ENCODE measurements at places on chromosomes 12 and 14. TPM values are rescaled to one million over a fixed set of nuclear protein-coding genes. Genes with fewer than 3 reads are reported as not detected.
A peak's percentile ranks its signal among the peaks of the same experiment; 100 is the strongest.

- no peak overlapping the region for H3K4me3 ChIP-seq
- no peak for DNase-seq
- no peak overlapping the region for H3K27ac ChIP-seq
- no peaks in the 10 kb centered on the region for H3K27me3 ChIP-seq
These were observed 42.5 kb upstream of the BCAT1 start for GRCh38 chr12:24991209-24992049.

DNA sequence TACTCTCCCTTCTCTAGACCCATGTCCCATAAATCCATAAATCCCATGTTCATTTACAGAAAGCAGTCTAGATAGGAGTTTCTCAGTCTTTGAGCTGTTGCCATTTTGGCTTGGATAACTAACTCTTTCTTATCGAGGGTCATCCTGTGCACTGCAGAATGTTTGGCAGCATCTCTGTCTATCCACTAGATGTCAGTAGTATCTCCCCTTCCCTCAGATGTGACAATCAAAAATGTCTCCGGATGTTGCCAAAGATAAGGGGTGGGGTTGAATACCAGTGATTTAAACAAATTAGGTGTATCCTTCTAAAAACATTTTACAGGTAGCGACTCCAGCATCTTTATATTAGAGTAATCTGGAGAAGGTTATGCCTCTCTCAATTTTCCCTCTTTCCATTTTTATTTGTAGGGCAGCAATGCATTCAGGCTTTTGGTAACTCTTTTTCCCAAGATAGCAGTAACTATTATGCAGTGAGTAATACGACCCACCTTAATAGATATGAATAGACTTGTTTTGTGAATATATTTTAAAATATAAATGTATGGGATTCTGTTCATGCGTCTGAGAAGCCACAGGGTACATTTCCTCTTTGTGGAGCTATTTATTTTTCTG is 100.7 kb downstream of the LRRK2 start:
- H3K27me3 ChIP-seq: no peaks in the 10 kb centered on the region
- DNase-seq: no peak
- H3K4me3 ChIP-seq: no peak overlapping the region

- H3K27ac ChIP-seq: no peak overlapping the region
- no peaks in the 10 kb centered on the region for H3K4me1 ChIP-seq
- DNase-seq: no peak
- H3K27me3 ChIP-seq: no peaks in the 10 kb centered on the region
- no peak overlapping the region for H3K4me3 ChIP-seq
These were observed 21.8 kb downstream of the CCNK start for GRCh38 chr14:99502989-99503421.

DNA sequence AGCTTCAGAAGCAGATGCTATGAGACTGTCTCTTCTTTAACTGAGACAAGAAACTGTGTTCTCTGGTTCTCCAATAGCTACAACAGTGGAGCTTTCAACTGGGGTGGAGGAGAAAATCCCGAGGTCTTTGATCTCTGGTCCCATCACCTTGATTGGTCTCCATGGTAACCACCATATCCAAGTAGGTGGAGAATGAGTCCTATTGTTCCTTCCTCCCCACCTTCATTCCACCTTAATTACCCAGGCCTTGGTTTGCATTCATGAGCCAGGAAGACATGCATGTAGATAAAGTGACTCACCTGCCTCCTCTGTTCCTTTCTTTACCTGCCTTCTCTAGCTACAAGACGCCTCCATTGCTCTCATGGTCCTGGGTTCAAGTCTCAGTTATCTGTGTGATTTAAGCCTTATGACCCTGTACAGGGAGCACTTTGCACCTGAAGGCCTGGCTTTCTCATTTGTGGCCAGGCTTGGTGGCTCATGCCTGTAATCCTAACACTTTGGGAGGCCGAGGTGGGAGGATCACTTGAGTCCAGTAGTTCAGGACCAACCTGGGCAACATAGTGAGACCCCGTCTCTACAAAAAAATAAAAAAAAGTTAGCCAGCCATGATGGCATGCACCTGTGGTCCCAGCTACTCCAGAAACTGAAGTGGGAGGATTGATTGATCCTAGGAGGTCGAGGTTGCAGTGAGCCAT is 157.7 kb upstream of the TBX3 start:
- no peaks in the 10 kb centered on the region for H3K27me3 ChIP-seq
- no peak overlapping the region for H3K27ac ChIP-seq
- no peak overlapping the region for H3K4me3 ChIP-seq
- H3K36me3 ChIP-seq: no peaks in the 10 kb centered on the region

GRCh38 chr12:131166717-131167116 is 213.0 kb downstream of the ADGRD1 start:
- H3K4me3 ChIP-seq: no peak overlapping the region
- no peak for DNase-seq

GRCh38 chr14:101191721-101192660 is 288.5 kb upstream of the RTL1 start:
- H3K4me1 ChIP-seq: no peaks in the 10 kb centered on the region
- H3K27ac ChIP-seq: no peak overlapping the region
- no peak overlapping the region for H3K4me3 ChIP-seq
- no peaks in the 10 kb centered on the region for H3K36me3 ChIP-seq
- peaks cover 3% of the 10 kb centered on the region for H3K27me3 ChIP-seq

- H3K27ac ChIP-seq: peak overlapping the region; percentile 72
- no peaks in the 10 kb centered on the region for H3K27me3 ChIP-seq
- no peaks in the 10 kb centered on the region for H3K4me1 ChIP-seq
- no peaks in the 10 kb centered on the region for H3K36me3 ChIP-seq
These were observed 19.7 kb downstream of the SOAT2 start for GRCh38 chr12:53122961-53123468.

DNA sequence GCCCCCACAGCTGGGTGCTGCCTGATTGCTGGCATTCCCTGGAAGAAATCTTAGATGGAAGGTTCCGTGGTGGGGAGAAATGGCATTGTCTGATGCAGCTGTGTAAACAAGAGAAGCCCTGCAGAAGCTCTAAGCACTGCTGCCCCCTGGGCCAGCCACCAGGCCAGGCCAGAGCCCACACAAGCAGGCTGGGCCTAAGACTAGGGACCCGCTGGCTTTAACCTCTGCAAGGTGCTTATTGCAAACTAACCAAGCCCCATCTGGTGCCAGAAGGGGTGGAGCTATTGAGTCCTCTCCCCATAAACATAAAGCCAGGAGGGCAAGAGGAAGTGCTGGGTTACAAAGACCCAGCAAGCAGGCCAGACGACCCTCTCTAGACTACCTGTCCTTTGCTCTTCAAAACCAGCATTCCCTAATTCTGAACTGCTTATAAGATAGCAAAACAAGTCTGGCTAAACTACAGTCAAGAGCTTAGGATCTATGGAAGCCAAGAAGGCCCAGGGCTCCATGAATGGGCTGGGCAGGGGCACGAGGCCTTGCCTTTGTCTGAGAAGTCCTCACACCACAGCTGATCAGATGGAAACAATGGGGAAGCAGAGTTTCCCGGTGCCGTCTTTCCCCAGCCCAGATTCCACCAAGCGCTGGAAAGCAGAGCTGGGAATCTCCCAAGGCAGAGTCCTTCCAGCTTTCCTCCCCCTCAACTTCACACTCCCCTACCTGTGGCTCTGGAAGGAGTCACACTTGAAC is 28.8 kb downstream of the P2RX4 start:
- peaks cover under 1% of the 10 kb centered on the region for H3K36me3 ChIP-seq
- no peaks in the 10 kb centered on the region for H3K27me3 ChIP-seq
- no peak overlapping the region for H3K4me3 ChIP-seq
- H3K27ac ChIP-seq: peak overlapping the region; percentile 84
- DNase-seq: no peak
- no peaks in the 10 kb centered on the region for H3K4me1 ChIP-seq

DNA sequence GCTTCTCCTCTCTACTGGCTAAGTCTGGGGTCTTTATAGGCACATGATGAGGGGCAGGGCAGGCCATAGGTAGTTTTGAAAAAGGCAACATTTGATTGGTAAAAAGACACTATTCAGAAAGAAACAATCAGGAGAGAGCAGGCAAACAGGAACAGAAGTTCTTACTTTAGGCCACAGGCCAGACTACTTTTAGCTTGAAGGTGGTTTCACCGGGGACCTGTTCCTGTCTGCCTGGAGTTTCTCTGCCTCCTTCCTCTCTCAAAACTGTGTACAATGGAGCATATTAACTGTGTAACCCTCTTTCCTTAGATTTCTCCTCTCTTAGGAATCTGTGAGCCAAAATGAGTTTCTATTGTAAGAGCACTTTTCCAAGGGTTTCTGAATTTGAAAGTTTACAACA is 167.9 kb upstream of the AVPR1A start:
- no peaks in the 10 kb centered on the region for H3K36me3 ChIP-seq
- H3K27ac ChIP-seq: no peak overlapping the region
- H3K4me3 ChIP-seq: no peak overlapping the region

GRCh38 chr12:70243510-70244371 is 508 bp downstream of the CNOT2 start:
- peak overlapping the region; percentile 84 for H3K4me3 ChIP-seq
- no peaks in the 10 kb centered on the region for H3K27me3 ChIP-seq
- DNase-seq: peak; percentile 57
- no peaks in the 10 kb centered on the region for H3K36me3 ChIP-seq

DNA sequence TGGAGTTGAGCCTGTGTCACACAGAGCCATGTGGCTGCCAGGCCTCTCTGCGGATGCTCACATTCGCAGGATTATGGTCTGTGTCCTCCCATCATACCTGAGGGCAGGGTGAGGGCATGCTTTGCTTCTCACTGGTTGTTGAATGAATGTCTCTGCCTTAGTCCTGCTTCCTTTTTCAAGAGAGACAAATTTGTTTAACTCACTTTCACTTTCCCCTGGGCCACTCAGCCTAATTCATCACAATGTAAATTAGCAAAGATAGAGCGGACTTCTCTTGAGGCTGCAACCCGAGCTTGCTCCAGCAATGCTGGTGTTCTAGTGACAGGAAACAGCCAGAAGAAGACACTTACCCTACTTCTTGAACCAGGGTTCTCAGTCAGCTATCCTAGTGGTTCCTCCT is 35.5 kb upstream of the PAX9 start:
- no peaks in the 10 kb centered on the region for H3K36me3 ChIP-seq
- no peaks in the 10 kb centered on the region for H3K27me3 ChIP-seq
- H3K4me3 ChIP-seq: no peak overlapping the region

DNA sequence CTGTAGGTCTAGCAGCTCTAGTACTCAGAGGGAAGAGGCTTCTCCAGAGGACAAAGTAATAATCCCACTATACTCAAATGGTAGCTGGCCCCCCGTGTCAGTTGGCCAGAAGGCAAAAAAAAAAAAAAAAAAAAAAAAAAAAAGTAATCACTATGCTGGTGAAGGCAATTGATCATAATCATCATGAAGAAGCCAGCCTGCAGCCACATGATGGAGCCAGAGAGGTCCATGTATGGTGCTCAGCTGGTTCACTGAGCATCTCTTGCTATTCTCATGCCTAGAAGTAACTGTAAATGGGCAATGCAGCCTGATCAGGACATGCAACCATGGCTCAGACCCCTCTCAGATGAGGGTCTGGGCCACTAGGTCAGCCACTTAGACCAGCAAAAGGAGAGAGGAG is 378.8 kb downstream of the MED13L start:
- no peaks in the 10 kb centered on the region for H3K27me3 ChIP-seq
- no peak overlapping the region for H3K4me3 ChIP-seq
- no peak for DNase-seq
- no peaks in the 10 kb centered on the region for H3K4me1 ChIP-seq

DNA sequence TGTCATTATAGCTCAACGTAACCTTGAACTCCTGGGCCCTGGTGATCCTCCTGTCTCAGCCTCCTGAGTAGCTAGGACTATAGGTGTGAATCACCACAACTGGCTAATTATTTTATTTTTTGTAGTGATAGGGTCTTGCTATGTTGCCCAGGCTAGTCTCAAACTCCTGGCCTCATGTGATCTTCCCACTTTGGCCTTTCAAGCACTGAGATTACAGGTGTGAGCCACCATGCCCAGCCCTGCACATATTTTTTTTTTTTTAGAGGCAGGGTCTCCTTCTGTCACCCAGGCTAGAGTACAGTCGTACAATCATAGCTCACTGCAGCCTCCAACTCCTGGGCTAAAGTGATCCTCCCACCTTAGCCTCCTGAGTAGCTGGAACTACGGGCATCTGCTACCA is 8.9 kb downstream of the TMEM116 start:
- DNase-seq: no peak
- no peak overlapping the region for H3K27ac ChIP-seq
- no peaks in the 10 kb centered on the region for H3K4me1 ChIP-seq
- no peaks in the 10 kb centered on the region for H3K27me3 ChIP-seq
- no peak overlapping the region for H3K4me3 ChIP-seq

GRCh38 chr12:5455045-5455444 is 23.1 kb downstream of the NTF3 start:
- no peaks in the 10 kb centered on the region for H3K36me3 ChIP-seq
- no peaks in the 10 kb centered on the region for H3K4me1 ChIP-seq
- no peak overlapping the region for H3K4me3 ChIP-seq
- no peak overlapping the region for H3K27ac ChIP-seq

GRCh38 chr14:46034305-46034704 is 617.3 kb downstream of the RPL10L start:
- H3K27ac ChIP-seq: no peak overlapping the region
- DNase-seq: no peak

DNA sequence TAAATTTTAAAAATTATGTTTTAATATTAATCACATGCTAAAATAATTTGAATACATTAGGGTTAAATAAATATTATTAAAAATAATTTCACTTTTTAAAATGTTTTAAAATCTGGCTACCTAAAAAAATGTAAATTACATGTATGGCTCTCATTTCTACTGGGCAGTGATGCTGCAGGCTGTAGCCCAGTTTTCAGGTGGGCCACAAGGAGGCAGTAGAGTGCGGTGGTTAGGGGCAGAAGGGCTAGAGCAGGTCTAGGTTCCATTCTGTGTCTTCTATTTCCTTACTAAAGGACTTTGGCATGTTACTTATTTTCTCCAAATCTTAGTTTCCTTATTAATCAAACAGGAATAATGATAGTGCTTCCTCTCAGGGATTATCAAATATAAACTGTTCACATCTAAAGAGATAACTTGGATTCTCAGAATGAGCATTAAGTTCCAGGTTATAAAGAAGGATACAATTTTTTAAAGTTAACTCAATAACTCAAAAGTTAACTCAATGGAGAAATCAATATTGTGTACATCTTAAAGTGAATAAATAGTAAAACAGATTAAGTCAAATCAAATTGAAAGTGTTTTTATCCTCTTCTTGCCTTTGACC is 54.9 kb upstream of the OVCH1 start:
- no peaks in the 10 kb centered on the region for H3K27me3 ChIP-seq
- no peaks in the 10 kb centered on the region for H3K4me1 ChIP-seq
- DNase-seq: peak; percentile 58
- H3K27ac ChIP-seq: peak overlapping the region; percentile 30

DNA sequence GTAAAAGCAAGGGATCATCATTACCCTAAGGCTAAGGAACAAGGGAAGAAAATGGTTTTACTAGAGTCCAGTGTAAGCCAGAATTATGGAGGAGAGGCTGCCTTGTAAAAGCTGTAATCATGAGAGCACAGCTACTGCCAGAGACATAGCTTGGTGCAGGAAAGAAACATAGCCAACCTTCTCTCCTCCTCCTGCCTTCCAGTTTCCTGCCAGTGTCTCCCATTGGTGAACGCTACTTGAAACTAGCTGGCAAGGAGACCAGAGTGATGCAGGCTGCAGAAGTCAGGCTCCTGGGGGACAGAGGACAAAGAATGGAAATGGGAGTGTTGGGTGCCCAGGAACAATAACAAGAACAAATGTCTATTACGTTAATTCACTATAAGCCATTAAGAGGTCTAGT is 158.5 kb downstream of the NELL2 start:
- no peaks in the 10 kb centered on the region for H3K36me3 ChIP-seq
- H3K27me3 ChIP-seq: no peaks in the 10 kb centered on the region
- no peak for DNase-seq
- no peaks in the 10 kb centered on the region for H3K4me1 ChIP-seq
- no peak overlapping the region for H3K27ac ChIP-seq

The PLA2G1B gene
- not detected for total RNA-seq

The SPX gene
- total RNA-seq: 1.3 TPM

The ZNF740 gene
- total RNA-seq: 17.9 TPM

The CLMN gene
- 73.6 TPM for total RNA-seq

The ADCY4 gene
- 27.7 TPM for total RNA-seq
